ENCODE measurements at places on chromosomes 4 and X.

DNA sequence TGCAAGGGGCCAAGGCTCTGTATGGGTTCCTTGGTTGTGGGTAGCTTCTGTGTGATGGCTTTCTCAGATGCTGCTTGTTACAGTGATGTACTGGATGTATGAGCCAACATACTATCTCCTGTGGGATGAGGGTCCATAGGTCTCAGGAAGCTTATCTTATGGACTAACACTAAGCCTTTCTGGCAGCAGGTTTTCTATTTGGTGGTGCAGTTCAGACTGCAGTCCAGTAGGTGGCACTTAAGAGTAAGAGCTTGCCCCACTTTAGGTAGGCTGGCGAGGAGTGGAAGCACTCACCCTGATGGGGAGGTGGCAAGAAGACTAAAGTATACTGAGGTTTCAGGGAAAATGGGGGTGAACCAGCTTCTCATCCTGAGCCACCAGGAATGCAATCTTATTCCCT, 306.7 kb upstream of the MAOA start:
- DNase-seq = peak; percentile 0

GRCh38 chrX:115573185-115573584, 12.2 kb downstream of the PLS3 start:
- DNase-seq = no peak

GRCh38 chrX:47209508-47210238, 8.8 kb upstream of the CDK16 start:
- no peak for DNase-seq

GRCh38 chr4:8907596-8908205, 36.1 kb upstream of the HMX1 start:
- DNase-seq = no peak

DNA sequence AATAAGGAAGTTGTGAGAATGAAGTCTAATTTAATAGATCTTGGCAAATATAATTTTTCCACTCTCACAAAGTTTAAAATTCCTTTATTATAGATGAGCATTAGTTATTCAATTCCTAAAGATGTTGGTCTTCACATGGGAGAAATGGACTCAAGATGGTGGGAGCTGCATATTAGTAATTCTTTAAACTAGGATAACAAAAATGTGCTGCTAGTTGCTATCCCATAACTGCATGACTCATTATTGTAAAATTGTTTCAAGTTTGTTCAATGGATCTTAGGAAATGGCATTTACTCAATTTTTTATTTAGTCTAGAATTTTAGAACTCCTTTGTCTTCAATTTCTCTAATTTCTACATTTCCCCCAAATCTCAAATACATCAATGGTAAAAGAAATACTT, 155.8 kb downstream of the ATP10D start:
- DNase-seq = no peak

- no peak for DNase-seq
Observed at GRCh38 chr4:174717828-174718227, 111.2 kb downstream of the GLRA3 start.

GRCh38 chr4:152424977-152425376, 110.9 kb downstream of the FBXW7 start:
- DNase-seq = no peak

DNA sequence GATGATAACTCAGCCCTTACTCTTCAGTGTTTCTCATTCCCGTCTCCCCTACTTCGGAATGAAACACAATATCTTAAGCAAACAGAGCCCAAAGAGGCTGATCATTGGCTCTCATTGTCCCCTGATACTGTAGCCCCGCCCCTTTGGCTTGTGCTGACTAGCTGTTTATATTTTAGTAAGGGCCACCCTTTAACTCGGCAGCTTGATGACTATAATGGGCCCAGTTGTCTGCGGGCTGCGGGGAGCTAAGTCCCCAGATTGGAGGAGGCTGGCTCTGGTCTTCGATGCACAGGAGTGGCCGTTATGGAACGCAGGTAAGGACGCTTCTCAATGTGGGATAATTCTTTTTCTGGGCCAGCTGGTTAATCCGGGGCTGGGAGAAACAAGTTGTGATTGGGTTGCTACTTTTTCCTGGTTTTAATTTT, at the start of gene TRIM2:
Gene TRIM2, plus strand, starts transcription at position 197 of the 425 bp plus-strand sequence. Its CDS starts 88 bp downstream, at position 285.
- DNase-seq = peak; percentile 32

GRCh38 chr4:63458010-63458409, 951.2 kb downstream of the TECRL start:
- no peak for DNase-seq

GRCh38 chr4:186728631-186729271, 5.1 kb upstream of the FAT1 start:
- peak; percentile 65 for DNase-seq

- DNase-seq = no peak
Observed at GRCh38 chr4:10684631-10685030, at the start of gene CLNK. TSS of gene CLNK (minus strand) at chr4:10684768. CDS start at chr4:10667869, 16,899 bp downstream.

- no peak for DNase-seq
Observed at GRCh38 chrX:153688911-153689590, 1.3 kb downstream of the SLC6A8 start.

DNA sequence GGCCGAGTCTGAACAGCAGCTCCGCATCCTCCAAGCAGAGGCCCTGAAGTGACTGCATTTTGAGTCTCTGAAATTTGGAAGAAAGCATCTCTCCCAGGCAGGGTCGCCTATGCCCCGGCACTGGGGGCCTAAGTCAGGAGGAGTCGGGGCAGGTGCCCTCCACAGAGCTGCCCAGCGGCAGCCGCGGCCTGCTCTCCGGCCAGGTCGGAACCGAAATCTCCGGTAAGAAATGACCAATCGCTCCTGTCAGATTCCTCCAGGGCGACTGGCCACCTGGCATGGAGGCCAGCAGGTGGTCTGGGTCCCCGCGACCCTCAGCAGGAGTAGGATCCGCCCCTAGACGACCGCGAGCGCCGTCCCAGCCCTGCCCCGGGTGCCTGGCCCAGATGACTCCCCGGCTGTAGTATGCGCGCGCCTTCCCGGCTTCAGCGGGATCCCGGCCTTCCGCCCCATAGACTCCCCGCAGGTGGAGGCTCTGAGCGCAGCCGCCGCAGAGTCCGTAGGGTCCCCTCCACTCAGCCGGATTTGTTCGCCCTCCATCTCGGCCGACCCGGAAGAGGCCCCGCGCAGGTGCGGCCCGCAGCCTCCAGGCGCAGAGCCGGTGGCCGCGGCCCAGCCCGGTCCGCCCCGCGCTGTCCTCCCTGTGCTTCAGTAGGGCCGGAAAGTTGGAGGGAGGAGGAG, 1.5 kb downstream of the NKX1-1 start:
- DNase-seq = no peak

DNA sequence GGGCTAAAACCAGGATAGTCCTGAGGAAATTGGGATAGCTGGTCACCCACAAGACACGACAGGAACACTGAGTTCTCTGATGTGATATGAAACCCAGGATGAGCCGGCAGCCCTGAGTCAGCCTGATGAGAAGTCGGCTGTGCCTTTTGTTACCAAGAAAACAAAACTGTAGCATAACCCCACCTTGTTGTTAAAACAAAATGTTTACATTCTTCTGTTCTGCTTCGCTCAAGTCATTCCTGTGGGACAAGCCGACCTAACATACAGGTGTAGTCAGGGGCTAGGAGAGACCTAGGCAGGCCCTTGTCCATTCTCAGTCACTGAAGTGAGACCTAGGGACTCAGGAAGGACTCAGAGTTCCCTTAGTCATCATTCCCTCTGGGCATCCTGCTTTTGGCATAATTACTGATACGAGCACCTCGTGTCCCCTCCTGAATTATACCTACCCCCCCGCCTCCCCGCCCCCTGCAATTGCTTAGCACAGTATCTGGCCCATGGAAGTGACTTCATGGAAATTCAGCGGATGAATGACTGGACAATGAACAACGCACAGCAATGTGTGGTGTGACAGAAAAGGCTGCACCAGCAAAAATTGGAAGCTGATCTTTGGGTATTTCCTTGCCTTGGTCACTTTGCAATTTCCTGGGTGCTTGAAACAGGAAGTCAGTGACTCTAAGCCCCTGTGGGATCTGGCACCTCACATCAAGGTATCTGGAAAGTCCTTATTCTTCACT, 31.9 kb upstream of the TLR2 start:
- no peak for DNase-seq

All from kidney glomerular epithelial cell (primary cell).